ENCODE measurements at places on chromosomes 6 and 20. TPM values are rescaled to one million over a fixed set of nuclear protein-coding genes. Genes with fewer than 3 reads are reported as not detected.

HLA-DOA gene
- total RNA-seq, result not detected

DEFB132 gene
- total RNA-seq, result not detected

NOX3 gene
- not detected for total RNA-seq

DNA sequence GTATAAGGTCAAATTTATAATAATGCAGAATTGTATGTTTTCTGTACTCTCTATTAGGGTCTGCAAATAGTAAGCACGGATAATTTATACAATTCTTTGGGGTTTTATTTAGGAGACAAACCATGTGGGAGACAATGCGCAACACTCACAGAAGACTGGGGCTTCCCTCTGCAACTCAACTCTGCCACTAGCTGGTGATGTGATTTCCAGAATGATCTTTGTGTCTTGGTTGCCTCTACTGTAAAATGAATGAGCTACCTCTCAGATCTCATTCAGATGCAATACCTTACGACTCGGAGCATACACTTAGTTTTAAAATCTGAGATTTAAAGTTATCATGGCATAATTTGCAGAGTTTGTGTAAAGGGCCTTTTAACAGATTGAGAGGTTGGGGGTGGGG is 6.4 kb downstream of the MAN1A1 start:
- no peak for DNase-seq

DNA sequence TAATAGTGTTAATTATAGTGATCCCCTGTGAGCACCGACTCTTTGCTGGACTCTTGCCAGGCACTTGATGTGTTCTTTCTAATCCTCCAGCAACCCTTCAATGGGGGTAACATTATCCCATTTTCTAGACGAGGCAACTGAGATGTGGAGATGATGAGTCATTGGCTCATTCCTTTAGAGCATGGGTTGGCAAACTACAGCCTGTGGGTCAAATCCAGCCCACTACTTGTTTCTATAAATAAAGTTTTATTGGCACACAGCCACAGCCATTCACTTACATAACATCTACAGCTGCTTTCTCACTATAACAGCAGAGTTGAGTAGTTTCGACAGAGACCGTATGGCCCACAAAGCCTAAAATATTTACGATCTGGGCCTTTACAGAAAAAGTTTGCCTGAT is 249.5 kb upstream of the KCNG1 start:
- DNase-seq, result peak; percentile 68
